ENCODE measurements at places on chromosomes 11 and 22.
A peak's percentile ranks its signal among the peaks of the same experiment; 100 is the strongest.

DNA sequence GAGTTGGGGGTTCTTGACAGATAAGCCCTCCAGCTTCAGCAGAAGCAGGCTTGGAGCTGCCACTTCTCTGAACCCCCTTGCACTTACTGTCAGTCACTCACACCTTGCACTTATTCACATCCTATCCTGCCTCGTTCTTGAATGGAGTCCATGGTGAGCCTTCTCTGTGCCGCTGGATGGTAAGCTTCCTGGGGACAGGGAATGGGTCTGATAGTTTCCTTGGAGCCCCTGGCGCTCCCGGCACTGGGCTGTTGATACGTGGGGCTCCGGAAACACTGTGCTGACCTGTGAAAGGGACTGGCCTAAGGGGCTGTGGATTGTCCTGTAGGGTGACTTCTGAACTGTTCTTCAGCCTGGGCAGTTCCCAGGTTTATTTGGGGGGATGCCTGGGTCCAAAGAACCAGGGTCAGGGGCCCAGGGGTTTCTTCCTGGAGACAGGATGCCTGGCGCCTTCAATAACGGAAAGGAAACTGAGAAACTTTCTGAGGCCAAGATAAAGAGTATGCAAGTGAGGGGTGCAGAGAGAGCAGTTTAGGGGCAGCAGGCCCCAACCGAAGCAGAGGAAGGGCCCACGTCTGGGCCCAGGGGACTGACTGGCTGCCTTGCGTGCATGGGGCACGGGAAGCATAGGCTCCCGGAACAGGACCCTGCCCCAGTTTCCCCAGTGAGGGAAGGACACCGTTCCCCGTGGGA, 709 bp upstream of the ST3GAL4 start:
- no peak for DNase-seq

DNA sequence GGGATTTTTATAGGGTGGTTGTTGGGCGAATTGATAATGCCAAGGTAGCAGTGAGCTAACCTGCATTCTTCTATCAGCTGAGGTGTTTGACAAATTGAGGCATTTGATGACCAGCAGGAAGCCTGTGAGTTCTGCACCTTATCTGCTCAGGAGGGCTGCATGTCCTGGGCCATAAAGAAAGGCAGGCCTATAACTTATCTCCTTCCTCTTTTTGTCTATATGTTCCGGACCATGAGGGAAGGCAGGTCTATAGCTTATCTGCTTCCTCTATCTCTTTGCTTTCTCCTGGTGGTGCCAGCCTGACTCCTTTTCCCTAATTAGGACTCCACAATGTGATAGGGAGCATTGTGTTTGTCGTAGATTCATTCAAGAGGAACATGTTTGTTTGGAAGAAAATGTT, 8.6 kb upstream of the JAM3 start:
- no peak for DNase-seq

DNA sequence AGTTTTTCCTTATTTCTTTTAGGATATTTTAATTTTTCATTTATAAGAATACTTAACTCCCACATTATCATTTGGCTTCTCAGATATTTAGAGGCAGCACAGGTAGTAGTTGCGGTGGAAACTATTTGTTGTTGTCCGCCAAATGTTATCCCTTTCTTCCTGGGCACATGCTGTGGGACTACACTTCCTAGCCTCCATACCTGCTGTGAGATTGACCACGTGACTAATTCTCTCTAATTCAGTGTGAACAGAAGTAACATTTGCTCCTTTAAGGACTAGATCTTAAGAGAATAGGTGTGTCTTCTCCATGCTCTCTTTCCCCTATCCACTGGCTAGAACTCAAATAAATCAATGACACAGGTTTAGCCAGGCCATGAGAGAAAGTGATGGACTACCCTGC, 136.5 kb downstream of the ATG16L2 start:
- no peak for DNase-seq

DNA sequence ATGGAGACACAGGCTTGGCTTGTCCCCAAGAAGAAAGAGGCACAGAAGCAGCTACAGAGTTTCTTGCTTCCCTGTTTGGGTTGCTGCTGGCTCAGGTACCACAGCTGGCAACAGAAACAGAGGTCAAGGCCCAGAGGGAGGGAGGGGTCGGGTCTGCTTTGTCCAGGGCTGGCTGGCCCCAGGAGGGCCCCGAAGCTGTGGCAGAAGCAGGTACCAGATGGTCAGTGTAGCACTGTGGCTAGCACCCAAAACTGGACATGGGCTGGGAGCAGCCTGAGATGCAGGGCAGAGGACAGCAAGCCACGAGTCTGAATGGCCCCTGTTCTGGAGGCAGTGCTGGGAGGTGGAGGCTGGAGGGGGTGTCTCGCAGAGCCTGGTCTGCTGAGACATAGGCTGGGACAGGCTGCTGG, 52.3 kb upstream of the CCDC188 start:
- no peak for DNase-seq

DNA sequence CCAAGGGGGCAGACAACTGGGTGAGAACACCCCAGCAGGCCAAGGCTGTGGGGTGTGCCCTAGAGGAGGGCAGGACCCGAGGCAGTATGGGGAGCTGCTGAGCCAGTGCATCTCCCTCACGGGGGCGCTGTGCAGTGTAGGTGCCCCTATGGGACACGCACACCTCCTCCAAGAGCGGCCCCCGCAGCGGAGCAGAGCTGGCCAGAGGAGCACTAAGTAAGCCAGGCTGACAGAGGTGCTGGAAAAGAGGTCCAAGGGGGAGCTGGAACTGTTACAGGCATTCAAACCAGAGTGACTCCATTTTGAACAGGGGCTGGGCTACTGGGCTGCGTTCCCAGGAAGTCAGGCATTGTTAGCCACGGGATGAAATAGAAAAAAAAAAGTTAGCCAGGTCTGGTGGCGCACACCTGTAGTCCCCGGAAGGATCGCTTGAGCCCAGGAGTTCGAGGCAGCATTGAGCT, 41.8 kb downstream of the TST start:
- peak; percentile 14 for DNase-seq

GRCh38 chr11:16880184-16880801, 133.9 kb downstream of the PLEKHA7 start:
- no peak for DNase-seq

DNA sequence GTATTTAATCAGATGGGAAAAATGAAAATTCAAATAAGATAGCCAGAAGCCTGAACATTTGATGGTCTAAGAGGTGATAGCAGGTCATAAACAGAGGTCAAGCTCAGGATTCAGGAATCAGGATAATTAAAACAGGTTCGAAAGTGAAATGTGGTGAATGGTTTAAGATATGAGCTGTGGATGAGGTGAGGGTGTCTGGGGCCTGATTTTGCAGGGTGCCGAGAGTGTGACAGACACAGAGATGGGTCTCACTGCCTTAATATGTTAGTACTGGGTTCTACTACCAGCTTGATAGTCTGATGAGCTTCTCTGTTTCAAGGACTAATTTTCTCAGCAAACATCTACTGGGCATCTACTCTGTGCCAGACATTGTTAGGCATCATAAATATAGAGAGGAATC, 19.9 kb upstream of the EMSY start:
- no peak for DNase-seq

DNA sequence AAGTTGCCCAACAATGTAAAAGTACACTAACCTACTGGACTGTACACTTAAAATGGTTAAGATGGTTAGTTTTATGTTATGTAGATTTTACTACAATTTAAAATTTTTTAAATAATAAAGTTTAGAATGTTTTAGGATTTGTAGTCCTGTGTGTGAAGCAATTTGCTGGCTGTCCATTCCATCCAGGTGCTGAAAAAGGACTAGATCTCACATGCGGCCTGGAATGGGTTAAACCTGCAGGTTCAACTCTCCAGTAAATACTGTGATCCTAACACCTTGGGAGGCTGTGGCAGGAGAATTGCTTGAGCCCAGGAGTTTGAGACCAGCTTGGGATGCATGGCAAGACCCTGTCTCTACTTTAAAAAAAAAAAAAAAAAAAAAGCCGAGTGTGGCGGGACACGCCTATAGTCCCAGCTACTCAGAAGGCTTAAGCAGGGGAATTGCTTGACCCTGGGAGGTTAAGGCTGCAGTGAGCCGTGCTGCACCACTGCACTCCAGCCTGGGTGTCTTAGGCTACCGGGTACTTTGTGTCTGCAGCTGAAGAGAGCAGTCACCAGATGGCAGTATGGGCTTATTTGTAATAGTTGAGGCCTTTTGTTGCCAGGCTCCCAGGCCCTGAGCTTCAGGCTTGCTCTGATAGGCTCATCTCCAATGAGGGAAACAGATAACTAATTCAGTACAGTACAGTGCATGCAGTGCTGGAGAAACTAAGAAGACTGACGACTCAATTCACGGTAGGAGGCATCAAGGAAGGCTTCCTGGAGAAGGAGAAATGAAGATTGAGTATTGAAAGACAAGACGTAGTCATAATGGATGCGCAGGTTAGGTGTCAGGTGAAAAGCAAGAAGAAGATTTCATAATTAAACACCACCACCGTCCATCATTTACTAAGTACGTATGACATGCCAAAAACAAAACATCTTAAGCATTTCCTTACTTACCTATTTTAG, 64.7 kb upstream of the ASPHD2 start:
- DNase-seq, result peak; percentile 9

GRCh38 chr22:49509016-49509415, 318.7 kb downstream of the BRD1 start:
- DNase-seq, result no peak
